CD4-positive, alpha-beta T cell treated with Interleukin-21 for 1 hour (primary cell): ENCODE measurements at places on chromosomes 16 and 17.
A peak's percentile ranks its signal among the peaks of the same experiment; 100 is the strongest.

DNA sequence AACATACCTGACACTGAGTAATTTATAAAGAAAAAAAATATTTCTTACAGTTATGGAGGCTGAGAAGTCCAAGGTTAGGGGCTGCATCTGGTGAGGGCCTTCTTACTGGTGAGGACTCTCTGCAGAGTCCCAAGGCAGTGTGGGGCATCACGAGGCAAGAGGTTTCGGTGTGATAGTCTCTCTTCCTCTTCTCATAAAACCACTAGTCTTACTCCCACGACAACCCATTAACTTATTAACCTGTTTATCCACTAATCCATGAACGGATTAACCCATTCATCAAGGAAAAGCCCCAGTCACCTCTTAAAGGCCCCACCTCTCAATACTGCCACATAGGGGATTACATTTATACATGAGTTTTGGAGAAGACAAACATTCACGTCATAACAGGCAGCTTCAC is 20.1 kb downstream of the CIITA start:
- DNase-seq, result no peak

- no peak for DNase-seq
These were observed 34.4 kb downstream of the ZCCHC14 start for GRCh38 chr16:87458424-87458915.

DNA sequence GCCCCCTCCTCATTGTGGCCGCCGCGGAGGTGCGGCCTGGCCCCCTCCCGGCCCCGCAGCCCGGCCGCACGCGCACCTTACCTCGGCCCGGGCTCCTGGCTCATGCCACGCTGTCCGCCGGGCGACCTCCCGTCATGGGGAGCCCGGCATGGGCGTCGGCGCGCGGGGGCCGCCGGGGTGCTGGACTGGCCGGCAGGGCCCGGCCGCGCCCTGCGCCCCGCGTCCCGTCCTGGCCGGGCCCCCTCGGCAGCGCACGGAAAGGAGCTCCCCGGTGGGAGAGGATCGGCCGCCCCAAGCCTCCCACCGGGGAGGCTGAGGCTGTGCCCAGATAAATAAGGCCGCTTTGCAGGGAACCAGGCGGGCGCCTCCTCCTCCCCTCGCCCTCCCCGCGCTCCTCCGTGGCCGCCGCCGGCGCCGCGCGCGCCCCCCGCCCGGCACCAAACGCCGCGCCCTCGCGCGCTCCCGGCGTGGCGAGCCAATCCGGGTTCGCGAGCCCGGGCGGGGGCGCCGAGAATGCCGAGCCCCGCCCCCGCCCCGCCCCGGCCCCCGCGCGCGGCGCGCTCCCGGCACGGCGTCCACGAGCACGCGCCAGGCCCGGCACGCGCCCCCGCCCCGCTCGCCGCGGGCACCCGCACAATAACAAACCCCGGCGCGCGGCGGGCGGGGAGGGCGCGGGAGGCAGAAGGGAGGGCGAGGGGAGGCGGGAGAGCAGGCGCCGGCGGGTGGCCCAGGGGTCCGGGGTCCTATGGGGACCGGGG is at the start of gene FBXL16:
TSS of gene FBXL16 (minus strand) at position 371 of the 758 bp plus-strand sequence. CDS start 8,396 bp downstream, outside the sequence.
- DNase-seq, result no peak

DNA sequence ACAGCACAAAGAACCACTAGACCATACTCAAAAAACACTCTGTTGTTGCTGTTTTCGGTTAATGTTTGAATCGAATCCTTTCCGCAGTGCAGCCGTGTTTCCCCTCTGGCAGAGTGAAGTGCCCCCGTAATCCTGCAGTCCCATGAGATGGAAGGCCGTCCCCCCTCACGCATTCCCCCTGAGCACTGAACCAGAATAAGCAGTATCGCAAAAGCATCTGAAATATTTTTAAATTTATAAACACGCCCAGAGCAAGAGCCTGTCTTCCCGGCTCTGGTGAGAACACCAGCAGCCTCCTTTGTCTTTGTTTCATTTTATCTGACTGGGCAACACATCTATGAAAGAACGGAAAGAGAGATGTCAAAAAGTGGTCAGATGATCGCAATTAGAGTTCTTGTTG is 121.0 kb upstream of the ADAMTS18 start:
- DNase-seq, result no peak

DNA sequence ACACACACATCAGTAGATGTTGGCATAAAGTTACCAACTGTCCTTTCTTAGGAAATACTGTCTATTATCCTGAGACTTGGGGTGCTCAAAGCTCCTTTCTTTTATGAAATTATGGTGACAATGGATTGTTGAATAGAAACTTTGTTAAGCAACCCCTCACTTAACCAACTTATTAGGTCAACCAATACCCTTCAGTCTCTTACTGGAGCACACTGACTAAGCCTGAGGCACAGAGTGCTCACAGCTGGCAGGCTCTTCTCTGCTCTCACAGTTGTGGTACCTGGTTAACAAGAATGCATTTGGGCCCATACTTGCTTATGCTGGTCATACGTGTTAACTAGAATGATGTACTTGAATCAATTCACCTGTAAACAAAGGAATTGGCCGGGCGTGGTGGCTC is 24.8 kb downstream of the CD300LF start:
- DNase-seq, result no peak

DNA sequence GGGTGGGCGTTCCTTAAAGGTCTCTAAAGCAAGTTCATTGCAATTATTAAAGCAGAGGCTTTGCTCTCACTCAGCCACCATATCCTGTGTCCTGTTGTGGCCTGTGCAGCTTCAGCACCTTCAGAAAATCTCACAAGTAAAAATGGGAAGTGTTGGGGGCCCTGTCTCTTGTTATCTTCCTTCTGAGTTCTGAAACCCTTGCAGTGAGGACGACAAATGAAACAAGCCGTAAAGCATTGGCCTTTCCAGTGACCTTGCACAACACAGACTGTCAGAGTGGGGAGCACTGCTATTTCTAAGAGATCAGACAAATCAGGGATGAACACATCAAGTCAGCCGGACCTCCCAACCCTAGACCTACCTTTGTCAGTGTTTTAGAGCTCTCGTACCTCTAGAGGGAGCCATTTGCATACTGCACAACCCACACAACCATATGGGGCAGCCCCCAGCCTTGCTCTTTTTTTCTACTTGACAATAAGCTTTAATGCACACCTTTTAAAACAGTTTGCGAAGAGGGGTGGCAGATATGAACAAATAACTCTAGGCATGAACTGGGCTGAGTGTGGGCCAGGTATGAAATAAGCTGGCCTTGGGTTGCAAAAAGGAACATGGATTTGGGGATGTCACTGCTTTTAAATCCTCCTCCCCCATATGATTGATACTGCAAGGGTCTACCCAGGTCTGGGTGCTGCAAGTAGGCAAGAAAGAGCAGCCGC is 89.8 kb downstream of the KATNIP start:
- DNase-seq, result peak; percentile 8

GRCh38 chr17:40316571-40317344 is 7.8 kb downstream of the RARA start:
- no peak for DNase-seq

GRCh38 chr16:81462683-81463082 is 18.1 kb downstream of the CMIP start:
- DNase-seq, result no peak

- DNase-seq, result no peak
These were observed 5.6 kb upstream of the ADAM11 start for GRCh38 chr17:44752953-44753861.

DNA sequence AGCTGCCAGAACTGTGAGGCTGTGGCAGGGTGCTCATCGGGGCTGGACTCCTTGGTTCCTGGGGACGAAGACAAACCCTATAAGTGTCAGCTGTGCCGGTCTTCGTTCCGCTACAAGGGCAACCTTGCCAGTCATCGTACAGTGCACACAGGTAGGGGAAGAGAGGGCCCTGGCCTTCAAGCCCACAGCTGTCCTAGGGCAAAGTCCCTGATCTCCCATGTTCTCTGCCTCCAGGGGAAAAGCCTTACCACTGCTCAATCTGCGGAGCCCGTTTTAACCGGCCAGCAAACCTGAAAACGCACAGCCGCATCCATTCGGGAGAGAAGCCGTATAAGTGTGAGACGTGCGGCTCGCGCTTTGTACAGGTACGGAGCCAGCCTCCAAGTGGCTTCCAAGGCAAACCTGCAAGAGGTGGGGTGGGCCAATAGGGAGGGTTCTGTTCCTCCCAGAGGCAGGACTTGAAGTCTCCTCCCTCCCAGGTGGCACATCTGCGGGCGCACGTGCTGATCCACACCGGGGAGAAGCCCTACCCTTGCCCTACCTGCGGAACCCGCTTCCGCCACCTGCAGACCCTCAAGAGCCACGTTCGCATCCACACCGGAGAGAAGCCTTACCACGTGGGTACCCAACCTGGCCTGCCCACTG is 3.7 kb downstream of the BCL6B start:
- DNase-seq, result no peak

- no peak for DNase-seq
These were observed 50.2 kb downstream of the DNAH3 start for GRCh38 chr16:21100447-21100846.

DNA sequence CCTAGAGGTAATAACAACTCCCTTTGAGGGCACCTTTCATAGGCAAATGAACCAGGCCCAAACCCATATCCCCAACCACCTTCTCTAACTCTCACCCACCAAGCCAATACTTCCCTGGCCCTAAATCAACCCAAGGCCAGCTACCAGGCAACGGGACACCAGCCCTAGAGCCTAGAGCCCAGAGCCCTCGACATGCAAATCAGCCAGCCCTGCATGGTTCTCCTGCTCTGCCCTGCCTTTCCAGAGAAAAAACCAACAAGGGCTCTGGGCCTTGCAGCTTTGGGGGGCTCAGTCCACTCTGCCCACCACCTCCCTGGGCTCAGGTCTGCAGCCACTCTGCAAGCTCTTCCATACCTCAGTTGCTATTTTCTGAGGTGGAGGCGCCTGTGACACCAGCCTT is 55.0 kb downstream of the PITPNM3 start:
- no peak for DNase-seq
